ENCODE measurements at places on chromosomes 7 and 10. TPM values are rescaled to one million over a fixed set of nuclear protein-coding genes. Genes with fewer than 3 reads are reported as not detected.

GRCh38 chr7:70645876-70646351 lies 486.0 kb upstream of the GALNT17 start:
- no peak overlapping the region for H3K4me3 ChIP-seq
- H3K4me1 ChIP-seq: no peaks in the 10 kb centered on the region
- no peaks in the 10 kb centered on the region for H3K36me3 ChIP-seq

- H3K36me3 ChIP-seq: no peaks in the 10 kb centered on the region
- no peak overlapping the region for H3K4me3 ChIP-seq
- H3K4me1 ChIP-seq: peaks cover 14% of the 10 kb centered on the region
- no peak for DNase-seq
Observed at GRCh38 chr7:30894866-30895605, 16.6 kb upstream of the AQP1 start.

- no peaks in the 10 kb centered on the region for H3K27me3 ChIP-seq
- no peak overlapping the region for H3K27ac ChIP-seq
- no peaks in the 10 kb centered on the region for H3K4me1 ChIP-seq
- H3K4me3 ChIP-seq: no peak overlapping the region
Observed at GRCh38 chr10:95214793-95215192, 20.8 kb downstream of the ACSM6 start.

- no peak overlapping the region for H3K4me3 ChIP-seq
- H3K27me3 ChIP-seq: no peaks in the 10 kb centered on the region
- no peak overlapping the region for H3K27ac ChIP-seq
- no peaks in the 10 kb centered on the region for H3K36me3 ChIP-seq
- DNase-seq: no peak
- no peaks in the 10 kb centered on the region for H3K4me1 ChIP-seq
Observed at GRCh38 chr10:86203162-86203905, 163.3 kb downstream of the GRID1 start.

RADIL gene
- total RNA-seq: 1.9 TPM

HTRA1 gene
- 7.9 TPM for total RNA-seq

EEPD1 gene
- 16.2 TPM for total RNA-seq

All from transverse colon (tissue), 4 donors.